Foreskin melanocyte (primary cell): ENCODE measurements at places on chromosomes 7 and 10.

GRCh38 chr10:84493951-84494848 lies 165.8 kb downstream of the CCSER2 start:
- peak; percentile 20 for DNase-seq

DNA sequence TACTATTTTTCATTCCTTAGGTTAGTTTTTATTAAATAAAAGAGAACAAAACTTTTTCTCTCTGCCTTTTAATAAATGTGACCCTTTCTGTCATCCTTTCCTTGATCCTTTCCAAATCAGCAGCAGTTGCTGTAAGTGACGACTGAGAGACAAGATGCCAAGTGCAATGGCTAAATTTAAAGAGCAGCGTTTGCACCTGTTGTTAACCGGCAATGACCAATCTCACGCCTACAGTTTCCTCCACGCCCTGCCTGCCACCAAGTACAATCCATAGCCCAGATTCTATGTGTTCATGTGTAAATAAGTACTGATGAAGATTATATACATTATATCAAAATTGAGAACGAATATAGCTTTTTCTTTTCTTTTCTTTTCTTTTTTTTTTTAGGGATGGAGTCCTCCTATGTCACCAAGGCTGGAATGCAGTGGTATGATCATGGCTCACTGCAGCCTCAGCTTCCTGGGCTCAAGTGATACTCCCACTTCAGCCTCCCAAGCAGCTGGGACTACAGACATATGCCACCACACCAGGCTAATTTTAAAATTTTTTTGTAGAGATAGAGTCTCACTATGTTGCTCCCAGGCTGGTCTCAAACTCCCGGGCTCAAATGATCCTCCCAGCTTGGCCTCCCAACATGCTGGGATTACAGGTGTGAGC lies 6.5 kb upstream of the MCU start:
- DNase-seq = no peak

- DNase-seq = no peak
Measured at GRCh38 chr10:59809644-59809974, 56.4 kb upstream of the MRLN start.

GRCh38 chr7:31791881-31792280 lies 104.9 kb downstream of the PPP1R17 start:
- DNase-seq = peak; percentile 70

DNA sequence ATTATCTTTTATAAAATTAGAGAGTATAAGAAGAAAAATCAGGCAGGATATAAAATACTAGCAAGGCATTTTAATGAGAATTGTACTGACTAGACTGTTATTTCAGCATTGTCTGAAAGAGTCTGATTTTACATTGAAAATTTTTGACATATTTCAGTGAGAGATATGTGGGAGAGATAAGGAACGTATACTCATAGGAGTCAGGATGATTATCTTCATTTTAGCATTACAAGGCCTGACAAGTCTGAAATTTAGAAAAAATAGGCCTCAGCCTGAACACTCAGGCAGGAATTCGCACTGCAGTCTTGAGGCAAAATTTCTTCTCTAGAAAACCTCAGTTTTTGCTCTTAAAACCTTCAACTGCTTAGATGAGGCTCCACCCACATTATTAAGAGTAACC lies 386.0 kb downstream of the HGF start:
- no peak for DNase-seq

DNA sequence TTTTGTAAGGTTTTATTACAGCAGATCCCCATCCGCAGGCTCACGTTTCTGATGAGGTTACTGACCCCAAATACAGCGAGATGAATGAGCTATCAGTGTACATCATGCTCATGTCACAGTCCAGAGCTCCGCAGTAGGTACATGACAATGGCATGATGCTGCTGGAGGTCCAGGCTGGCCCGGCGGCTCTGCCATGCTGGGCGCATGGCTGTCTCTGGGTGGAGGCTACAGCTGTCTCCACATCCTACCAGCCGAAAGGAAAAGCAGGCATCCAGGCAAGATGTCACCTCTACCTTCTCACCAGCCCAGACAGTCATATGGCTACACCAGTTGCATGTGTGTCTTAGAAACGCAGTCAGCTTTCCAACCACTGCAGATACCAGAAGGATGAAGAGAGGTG lies 90.9 kb upstream of the RNF32 start:
- no peak for DNase-seq

- no peak for DNase-seq
Measured at GRCh38 chr7:108027239-108027638, 24.3 kb upstream of the LAMB1 start.

DNA sequence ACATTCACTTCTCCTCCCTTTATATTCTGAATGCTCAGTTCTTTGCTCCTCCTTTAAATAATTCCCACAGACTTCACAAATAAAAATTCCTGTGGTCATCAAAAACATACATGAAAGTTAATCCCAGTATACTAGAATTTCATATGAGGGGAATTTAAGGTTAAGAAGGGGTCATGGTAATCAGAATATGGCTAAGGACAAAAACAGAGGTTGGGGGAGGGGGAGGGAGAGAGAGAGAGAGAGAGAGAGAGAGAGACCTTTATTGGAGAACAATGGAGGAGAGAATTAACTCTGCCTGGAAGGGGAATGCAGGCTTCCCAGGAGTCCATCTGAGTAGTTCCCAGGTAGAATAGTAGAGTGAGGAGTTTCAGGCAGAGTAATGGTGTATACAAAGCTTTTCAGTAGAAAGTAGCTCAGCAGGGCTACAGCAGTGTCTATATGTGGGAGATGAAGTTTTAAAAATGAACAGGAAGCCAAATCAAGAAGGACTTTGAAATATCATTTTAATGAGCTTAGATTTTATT lies 5.2 kb upstream of the CUBN start:
- no peak for DNase-seq

DNA sequence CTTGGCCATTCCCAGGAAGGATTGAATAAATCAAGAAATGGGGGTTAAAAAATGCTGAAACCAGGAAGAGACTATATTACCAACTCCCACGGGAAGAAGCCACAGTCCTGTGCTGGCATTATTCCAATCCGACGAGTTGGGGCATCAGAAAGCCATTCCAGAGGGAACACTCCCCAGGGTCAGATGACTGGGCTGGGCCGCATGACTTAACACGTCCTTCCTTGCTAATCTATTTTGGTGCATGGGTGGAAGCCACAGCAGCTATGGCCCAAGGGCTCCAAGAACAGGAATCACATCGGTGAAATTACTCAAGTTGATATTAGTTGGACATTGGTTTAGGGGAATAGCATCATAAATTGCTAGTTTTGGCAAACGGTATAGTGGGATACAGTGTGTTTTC lies 592.9 kb upstream of the NRP1 start:
- peak; percentile 59 for DNase-seq
